ENCODE measurements at places on chromosomes 2 and 18.

DNA sequence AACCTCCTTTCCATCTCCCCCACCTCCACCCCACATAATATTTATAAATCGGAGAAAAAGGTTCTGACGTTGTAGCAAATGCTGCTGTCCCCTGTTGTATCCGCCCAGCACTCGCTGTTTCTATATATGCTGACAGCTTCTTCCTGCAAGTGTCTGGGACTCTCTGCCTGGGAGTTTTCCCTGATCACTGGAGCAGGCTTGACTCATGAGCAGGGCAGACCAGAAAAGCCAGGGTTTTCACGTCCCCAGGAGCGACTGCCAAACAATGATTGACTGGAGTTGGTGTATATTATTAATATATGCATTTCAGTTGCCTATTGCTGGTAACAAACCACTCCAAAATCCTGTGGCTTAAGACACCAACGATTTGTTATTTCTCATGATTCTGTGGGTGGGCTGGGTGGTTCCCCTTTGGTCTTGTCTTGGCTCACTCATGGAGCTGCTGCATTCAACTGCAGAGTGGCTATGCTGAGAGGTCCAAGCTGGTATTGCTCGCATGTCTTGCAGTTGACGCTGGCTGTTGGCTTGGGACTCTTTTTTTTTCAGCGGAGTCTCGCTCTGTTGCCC lies 21.2 kb upstream of the ASXL2 start:
- DNase-seq, result no peak

DNA sequence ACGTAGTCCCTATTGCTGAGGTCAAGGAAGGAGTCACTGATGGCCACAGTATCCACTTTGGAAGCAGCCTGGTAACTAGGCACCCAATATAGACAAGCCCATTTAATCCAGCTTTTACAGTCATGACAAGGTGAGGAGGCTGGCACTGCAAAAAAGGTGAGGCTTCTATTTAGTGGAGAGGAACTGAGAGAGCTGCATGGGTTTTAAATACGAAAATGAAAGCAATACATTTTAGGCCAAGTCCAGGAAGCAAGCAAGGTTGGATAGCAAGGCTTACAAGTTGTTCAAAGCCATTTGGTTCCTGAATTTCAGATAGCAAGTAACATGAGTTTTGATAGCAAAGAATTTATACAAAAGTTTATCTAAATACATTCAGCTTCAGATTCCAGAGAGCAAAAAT lies 80.4 kb downstream of the SGPP2 start:
- DNase-seq, result no peak

GRCh38 chr2:27186613-27187345 lies 25.1 kb upstream of the ATRAID start:
- no peak for DNase-seq

GRCh38 chr2:168766600-168766999 lies 35.8 kb upstream of the NOSTRIN start:
- no peak for DNase-seq

DNA sequence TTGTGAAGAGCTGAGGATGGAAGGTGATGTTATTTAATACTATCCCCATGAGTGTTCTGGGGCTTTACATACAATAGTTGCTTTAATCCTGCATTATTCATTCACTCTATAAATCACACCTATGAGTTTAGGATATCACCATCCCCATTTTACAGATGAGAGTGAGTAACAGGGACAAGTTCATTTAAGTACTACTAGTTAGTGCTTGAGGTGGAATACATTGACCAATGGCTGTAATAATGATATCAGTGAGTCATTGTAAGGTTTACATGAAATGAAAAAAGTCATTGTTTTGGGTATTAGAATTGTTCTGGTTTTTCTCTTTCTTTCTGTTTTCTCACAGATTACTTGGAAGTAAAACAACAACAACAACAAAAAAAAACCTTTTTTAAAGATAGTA lies 42.5 kb downstream of the TANC1 start:
- no peak for DNase-seq

DNA sequence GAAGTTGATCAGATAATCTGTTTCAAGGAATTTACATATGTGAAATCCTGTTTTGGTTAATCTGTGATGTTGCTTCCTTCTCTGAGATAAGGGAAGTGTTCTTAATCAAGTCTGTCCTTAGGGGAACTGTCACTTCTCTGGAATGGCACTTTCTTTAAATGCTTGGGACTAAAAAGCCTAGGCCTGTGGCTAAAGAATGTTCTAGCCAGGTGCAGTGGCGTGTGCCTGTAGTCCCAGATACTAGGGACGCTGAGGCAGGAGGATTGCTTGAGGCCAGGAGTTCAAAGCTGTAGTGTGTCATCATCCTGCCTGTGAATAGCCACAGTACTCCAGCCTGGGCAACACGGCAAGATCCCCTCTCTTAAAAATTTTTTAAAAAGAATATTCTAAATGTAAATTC lies 217.6 kb upstream of the SIX3 start:
- DNase-seq, result no peak

- peak; percentile 59 for DNase-seq
Observed at GRCh38 chr18:9803698-9804516, 81.9 kb upstream of the TXNDC2 start.

DNA sequence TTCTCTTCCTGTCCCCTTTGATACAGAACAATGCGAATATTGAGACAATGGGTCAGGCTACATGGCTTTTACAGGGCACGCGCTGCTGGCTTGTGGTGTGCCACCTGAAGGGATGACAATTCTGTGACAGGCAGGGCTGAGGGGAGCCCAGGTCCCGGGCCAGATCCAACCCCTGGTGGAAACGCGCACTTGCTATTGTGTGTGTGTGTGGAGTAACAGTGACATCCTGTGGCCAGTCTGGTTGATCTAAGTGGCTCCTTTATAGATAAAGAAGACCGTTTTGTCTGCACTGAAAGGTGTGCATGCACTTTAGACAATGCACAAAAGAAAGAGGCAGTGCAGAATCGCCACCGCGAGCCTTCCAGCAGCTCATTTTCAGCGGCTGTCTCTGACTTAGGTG lies 273.6 kb downstream of the HRH4 start:
- no peak for DNase-seq

- DNase-seq, result no peak
Observed at GRCh38 chr2:220296174-220296573, 668.7 kb downstream of the SLC4A3 start.

GRCh38 chr2:240353086-240353798 lies 82.2 kb upstream of the GPC1 start:
- DNase-seq, result peak; percentile 69

DNA sequence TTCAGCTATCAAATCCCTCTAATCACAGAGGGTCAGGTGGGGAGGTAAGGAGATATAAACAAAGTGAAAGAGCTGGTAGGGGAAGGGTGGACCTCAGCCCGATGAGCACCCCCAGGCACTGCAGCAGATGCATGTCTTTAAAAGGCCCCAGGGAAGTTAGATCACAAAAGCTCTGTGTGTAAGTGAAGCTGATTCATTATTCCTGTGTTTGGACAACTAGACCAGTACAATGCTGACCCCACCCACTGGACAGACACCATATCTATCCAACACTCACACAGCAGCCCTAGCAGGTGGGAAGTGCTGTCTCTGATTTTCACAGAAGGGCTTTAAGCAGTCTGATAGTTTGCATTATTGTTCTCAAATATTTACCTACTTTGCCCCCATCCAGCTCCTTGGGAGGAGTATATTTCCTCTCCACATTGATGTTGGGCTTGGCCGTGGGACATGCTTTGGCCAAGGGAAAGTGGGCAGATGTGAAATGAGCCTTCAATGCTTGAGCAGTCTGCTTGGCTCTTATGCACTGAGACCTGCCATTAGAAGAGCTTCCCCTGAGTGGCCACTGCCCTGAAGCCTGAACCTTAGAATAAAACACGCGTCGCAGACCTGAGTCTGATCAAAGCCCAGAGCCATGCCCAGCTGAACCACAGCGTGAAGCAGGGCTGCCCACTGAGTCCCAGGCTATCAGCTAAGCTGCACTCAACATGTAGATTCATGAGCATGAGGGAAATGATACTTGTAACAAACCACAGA lies 111.4 kb downstream of the COPS8 start:
- no peak for DNase-seq

DNA sequence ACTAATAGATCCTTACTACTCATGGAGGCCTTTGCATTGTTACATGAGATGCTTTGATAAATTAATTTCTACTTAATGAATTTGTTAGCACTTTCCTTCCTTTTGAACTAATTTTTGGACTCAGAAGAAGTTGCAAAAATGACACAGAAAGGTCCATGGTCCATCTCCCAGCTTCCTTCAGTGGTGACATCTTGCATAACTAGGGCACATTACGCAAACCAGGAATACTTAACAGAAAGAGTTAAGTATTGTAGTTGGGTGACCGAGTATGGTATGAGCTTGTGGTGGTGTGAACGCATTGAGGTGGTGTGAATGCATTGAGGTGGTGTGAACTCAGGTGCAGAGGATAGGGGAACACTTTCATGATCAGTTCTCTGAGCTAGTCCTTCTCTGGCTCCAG lies 151.1 kb upstream of the TWIST2 start:
- no peak for DNase-seq

GRCh38 chr2:217972490-217972889 lies 30.3 kb downstream of the TNS1 start:
- DNase-seq, result no peak

GRCh38 chr2:157182204-157182709 lies 75.2 kb upstream of the GALNT5 start:
- no peak for DNase-seq

DNA sequence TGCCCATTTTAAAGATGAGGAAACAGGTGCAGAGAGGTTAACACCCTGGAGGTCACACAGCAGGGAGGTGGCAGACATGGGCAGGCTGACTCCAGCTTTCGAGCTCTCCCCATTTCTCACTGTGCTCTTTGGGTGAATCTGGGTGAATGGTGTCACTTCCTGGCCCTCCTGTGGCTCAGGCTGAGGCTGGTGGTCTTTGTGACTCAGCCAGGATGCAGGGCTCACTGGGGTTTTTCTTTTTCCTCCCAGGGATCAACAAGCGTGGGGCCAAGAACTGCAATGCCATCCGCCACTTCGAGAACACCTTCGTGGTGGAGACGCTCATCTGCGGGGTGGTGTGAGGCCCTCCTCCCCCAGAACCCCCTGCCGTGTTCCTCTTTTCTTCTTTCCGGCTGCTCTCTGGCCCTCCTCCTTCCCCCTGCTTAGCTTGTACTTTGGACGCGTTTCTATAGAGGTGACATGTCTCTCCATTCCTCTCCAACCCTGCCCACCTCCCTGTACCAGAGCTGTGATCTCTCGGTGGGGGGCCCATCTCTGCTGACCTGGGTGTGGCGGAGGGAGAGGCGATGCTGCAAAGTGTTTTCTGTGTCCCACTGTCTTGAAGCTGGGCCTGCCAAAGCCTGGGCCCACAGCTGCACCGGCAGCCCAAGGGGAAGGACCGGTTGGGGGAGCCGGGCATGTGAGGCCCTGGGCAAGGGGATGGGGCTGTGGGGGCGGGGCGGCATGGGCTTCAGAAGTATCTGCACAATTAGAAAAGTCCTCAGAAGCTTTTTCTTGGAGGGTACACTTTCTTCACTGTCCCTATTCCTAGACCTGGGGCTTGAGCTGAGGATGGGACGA lies 13.2 kb downstream of the ITM2C start:
- no peak for DNase-seq

- no peak for DNase-seq
Observed at GRCh38 chr2:104444392-104444791, 409.5 kb upstream of the POU3F3 start.

GRCh38 chr2:182713601-182714000 lies 2.5 kb upstream of the DNAJC10 start:
- DNase-seq, result no peak

DNA sequence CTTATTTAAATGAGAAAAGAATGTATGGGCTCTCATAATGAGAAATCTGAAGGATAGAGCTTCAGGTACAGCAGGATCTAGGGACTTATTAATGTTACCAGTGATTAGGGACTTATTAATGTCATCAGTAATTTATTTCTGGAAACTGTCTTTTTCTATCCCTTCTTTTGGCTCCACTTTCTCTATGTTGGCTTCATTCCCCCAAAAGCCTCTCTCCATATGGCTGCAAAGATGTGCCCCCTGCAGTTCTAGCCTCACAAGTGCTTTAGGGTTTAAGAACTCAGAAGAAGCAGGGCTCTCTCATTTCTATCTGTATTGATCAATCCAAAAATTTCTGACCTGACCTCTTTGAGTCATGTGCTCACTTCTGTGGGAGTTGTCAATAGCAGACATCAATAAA lies 480.9 kb downstream of the TXNL1 start:
- no peak for DNase-seq

- no peak for DNase-seq
Observed at GRCh38 chr18:10354241-10354811, 100.1 kb upstream of the APCDD1 start.

GRCh38 chr18:35252466-35252865 lies 11.6 kb downstream of the ZNF397 start:
- DNase-seq, result no peak

DNA sequence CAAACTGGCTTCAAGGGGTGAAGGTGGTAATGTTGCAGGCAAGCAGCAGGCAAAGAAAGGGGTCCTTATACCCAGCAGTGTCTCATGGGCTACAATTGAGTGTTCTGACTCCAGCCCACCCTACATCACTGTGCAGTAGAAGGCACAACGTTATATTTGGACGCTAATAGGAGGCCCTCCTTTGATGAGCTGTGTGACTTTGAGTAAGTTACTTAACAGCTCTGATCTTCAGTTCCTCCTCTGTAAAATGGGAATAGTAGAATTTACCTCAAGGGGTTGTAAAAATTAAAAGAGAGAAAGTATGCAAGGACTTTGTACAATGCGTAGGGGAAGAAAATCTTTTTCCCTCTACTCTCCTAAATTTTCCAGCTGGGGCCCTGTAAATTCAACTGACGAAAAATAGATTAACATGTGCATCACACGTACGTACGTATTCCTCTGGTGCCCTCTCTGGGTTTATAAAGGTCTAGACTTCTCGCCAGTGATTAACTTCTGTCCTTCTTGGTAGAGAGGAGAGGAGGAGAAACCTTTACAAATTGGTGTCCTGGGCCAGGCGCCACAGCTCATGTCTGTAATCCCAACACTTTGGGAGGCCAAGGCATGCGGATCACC lies 57.6 kb upstream of the REL start:
- DNase-seq, result no peak

GRCh38 chr2:88452980-88453582 lies 588 bp upstream of the FOXI3 start:
- DNase-seq, result peak; percentile 26

DNA sequence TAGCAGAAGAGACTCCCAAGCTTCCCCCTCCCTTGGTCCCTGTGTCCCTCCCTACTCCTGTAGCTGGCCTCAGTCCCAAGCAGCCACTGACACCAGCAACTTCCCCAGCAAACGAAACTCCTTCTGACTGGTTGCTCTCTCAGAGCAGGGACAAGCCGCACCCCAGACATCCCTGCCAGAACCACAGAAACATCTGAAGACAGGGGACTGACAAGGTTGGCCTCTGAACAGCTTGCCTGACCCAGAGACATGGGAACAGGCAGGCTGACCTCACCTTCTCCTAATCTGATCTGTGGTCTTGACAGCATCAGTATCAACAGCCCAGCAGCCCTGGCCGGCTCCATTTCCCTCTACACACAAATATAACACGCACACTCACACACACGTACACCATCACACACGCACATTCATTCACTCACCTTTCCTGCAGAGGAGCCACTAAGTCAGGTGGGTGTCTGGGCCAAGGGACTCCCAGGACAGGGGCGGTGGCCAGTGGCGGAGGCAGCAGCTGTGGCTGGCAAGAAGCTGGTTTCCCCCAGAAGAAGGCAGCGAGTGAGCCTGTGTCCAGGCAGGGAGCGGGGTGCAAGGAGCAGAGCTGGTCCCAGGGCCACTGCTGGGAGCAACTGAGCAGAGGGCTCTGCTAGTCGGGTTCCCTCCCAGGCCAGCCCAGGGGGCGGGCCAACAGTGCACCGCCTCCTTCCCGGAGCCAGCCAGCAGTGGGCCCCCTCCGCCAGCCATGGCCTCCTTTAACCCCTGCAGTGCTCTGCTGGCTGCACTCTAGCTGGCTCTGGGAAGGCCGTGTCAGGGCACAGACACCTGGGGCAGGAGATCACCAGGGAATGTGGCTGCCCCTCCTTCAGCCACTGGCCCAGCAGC lies 59.1 kb downstream of the TNS1 start:
- DNase-seq, result no peak
